ENCODE measurements at places on chromosomes 1 and 21.

DNA sequence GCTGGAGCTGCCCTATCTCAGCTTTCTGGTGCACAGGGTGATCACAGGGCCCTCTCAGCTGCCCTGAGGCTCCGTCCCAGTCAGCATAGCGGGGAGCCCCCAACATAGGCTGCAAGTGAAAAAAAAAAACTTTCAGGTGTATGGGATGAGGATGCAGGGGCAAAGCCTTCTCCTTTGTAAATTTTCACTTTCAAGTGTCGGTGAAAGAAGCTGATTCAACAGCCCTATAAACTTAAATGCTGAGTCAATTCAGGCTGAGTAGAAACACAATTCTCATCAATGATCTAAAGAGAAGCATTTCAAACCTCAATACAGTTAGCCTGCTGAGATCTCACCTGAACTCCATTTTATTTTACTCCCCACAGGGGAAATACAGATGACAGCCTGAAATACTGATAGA is 171.2 kb downstream of the SEC16B start:
- DNase-seq, result no peak

- no peak for DNase-seq
Observed at GRCh38 chr1:198717510-198717909, 78.7 kb downstream of the PTPRC start.

DNA sequence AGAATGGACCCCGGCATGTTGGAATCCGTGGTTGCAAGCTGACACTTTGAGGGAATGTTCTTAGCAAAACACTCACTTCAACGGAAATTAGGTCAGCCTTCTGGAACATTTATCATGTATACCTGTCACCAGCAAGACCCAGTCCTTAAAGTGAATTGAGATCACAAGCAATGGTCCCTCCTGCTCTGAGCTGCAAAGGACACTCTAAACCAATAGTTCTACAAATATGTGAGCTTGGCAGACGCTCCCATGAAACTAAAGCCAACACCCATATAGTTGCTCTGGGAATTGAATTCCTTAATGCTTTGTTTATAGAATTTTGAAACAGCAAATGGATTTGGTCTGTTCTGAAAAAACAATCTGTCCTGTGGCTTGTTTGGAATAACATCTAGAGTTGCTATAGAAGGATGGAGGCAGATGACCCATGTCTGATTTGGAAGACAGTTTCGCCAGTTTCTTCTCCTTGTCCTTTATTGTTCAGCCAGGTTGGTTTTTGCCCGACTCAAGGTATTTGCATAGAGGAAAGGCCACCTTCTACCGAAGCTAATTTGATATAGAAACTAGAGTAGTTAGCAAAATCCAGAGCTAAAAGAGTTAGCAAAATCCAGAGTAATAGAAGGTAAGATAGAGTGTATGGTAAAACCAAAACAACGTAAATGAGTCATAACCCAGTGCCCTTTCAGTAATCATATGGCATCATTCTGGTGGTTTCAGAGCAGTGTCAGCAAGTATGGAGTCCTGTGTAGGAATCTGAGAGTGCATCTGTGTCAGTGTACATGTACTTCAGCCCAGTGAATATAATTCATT is 236.2 kb downstream of the NFIA start:
- DNase-seq, result peak; percentile 67

GRCh38 chr21:42847726-42848125 is 31.6 kb downstream of the WDR4 start:
- DNase-seq, result no peak

GRCh38 chr1:19495799-19496526 is 10.6 kb upstream of the CAPZB start:
- DNase-seq, result no peak

- no peak for DNase-seq
Observed at GRCh38 chr1:14292520-14292919, 306.0 kb upstream of the KAZN start.

- DNase-seq, result no peak
Observed at GRCh38 chr21:36186506-36187399, 30.1 kb downstream of the DOP1B start.

DNA sequence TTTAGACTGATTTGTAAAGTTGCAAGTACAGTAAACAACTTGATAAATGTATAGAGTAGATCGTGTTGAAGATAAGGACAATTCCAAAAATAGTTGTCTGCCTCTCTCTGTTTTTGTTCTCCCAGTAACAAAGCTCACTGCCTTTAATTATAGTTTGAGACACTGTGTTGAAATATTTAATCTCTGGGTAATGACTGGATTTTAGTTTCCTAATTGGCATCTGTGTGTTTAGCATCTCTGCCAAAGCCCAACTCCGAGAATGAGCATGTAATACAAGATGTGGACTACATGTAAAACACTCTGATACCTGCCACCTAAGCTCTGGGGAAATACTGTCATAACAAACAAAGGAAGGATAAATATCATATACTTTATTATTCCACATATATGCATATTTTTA is 27.7 kb upstream of the SDE2 start:
- no peak for DNase-seq

DNA sequence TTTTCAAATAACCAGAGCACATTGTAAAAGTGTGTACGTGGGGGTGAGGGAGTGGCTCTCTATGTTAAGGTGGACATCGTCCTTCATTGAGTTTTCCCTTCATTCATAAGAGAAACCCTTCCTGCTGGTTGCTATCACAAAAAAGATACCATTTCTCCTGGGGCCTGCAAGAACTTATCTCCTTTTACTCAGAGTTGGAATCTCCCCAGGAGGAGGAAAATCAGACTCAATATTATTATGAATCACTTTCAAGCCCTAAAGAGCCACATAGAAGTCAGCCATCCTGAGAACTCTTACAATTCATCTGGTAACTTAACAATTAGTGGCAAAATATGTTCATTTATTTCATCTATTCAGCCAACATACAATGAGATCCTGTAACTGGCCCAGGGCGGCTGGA is 27.1 kb upstream of the TGFBR3 start:
- DNase-seq, result no peak

- DNase-seq, result no peak
Observed at GRCh38 chr1:18166341-18166740, 58.7 kb downstream of the IGSF21 start.

- DNase-seq, result peak; percentile 3
Observed at GRCh38 chr1:32828341-32828740, 10.9 kb downstream of the S100PBP start.

- no peak for DNase-seq
Observed at GRCh38 chr1:96730574-96731298, 9.2 kb downstream of the PTBP2 start.

- DNase-seq, result no peak
Observed at GRCh38 chr1:160722726-160723125, 11.1 kb upstream of the CD48 start.

GRCh38 chr1:112576240-112576639 is 42.7 kb downstream of the ST7L start:
- DNase-seq, result no peak

DNA sequence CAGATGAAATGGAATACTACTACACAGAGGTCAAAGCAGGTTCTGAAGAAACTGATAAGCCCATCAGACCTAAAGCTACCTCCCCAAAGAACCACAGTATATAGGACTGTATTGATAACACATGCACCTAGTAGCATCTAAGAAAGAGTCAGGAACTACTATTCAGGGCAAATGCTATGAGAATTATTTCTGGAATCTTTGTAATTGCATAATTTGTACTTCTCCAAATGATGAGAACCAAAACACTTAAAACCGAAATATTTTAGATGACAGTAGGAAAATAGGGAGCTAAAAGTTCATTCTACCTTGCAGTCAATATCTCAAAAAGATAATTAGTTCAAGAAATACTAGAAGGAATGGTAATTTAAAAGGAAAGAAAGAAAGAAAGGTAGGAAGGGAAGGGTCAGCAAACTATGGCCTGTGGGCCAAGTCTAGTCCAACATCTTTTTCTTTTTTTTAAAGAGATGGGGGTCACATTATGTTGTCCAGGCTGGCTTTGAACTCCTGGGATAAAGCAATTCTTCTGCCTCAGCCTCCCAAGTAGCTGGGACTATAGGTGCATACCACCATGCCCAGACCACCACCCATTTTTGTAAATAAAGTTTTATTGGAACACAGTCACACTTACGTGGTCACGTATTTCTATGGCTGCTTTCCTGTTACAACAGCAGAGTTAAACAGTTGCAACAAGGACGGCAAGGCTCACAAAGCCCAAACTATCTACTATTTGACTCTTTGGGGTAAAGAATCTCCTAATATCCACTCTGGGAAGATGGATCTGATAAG is 24.0 kb downstream of the EGLN1 start:
- no peak for DNase-seq

DNA sequence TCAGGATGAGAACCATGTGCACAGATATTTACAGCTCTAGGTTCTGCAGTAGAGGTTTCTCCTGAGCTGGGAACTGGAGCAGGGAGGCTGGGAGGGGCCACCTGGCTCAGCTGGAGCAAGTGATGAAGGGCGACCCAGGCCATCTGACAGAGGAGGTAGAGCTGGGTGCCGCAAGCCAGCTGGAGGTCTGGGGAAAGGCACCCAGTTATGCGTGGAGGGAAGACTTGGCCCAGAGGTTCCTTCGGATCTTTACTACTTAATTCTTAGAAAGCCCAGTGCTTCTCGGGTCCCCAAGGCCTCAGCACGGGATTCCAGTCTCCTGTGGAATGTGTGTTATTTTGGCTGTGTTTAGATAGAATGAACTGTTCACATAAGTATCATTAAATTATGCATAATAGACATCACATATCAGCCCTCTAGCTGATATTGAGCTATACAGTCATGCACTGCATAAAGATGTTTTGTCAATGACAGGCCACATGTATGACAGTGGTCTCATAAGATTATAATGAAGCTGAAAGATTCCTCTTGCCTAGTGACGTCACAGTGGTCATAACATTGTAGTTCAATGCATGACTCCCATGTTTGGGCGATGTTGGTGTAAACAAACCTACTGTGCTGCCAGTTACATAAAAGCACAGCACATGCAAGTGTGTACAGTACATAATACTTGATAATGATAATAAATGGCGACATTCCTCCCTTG is 245.1 kb downstream of the RHOU start:
- DNase-seq, result no peak

- DNase-seq, result no peak
Observed at GRCh38 chr1:151147665-151148064, 1.2 kb upstream of the SEMA6C start.

DNA sequence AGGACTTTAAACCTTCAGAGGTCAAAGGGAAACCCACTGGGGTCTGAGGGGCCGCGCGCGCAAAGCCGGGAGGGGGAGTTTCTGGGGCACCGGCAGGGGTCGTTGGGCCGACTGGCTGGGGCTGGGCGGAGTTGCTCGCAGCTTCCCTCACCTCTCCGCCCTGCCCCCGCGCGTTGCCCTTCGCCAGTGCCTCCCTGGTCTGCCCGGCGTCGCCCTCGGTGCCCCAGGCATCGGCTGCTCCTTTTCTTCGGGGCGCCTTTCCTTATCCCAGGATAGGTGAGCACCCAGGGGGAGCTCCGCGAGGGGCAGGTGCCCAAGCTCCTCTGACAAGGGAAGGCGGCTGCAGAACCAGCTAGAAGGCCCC is 390 bp upstream of the NGF start:
- no peak for DNase-seq

GRCh38 chr1:247111259-247111699 is 7.1 kb upstream of the ZNF669 start:
- DNase-seq, result no peak

- DNase-seq, result no peak
Observed at GRCh38 chr1:207006914-207007313, 25.6 kb downstream of the C1orf116 start.

GRCh38 chr1:81126989-81127581 is 673.6 kb upstream of the ADGRL2 start:
- DNase-seq, result no peak

DNA sequence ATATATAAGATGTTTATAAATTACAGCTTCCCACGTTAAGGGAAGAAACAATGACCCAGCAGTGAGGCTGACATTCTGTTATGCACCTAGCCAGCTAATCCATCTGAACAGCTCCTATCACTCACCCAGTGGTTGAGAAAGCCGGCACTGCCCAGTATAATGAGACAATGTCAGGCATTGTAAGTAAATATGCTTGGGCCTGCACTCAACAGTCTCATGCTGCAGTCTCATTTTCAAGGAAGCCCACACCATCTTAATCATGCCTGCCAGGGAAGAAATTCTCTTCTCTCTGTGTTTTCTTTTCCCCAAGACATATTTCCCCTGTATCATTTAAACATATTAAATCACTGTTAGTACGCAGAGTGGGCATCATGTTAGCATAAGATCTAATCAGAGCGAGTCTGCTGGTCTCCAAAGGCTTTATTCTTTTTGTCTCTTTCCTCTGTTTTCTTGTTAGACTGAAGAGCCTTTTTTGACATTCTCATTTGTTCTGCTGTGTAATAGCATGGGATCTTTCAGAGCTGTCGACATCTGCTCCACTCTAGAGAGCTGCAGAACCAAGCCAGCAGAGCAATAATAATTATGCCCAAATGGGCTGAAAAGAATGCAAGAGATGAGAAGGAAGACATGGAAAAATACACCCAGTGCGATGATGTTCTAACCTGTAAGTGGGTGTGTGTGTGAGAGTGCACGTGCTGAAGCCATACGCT is 67.6 kb upstream of the SLC22A15 start:
- DNase-seq, result no peak

DNA sequence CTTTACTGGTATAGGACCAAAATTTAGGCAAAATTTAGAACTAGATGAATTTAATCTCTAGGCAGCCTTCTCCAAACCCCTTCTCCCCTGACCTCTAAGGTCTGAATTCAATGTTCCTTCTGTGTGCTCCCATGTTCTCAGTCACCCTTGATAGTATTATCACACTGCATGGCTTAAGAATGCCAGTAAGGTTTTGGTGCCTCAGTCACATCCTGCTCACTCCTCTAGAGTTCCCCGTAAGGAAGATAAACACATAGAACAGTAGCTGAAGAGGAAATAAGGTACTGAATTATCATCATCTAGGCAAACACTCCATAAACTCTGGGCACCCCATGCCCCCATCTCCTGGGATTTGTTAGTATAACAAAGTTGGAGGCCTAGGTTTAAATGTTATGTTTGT is 18.2 kb downstream of the PRRX1 start:
- no peak for DNase-seq

GRCh38 chr21:42251654-42252324 is 32.8 kb downstream of the ABCG1 start:
- no peak for DNase-seq

- DNase-seq, result no peak
Observed at GRCh38 chr1:20322825-20323612, 32.3 kb downstream of the VWA5B1 start.

GRCh38 chr1:40740039-40740996 is 43.3 kb upstream of the KCNQ4 start:
- DNase-seq, result no peak

DNA sequence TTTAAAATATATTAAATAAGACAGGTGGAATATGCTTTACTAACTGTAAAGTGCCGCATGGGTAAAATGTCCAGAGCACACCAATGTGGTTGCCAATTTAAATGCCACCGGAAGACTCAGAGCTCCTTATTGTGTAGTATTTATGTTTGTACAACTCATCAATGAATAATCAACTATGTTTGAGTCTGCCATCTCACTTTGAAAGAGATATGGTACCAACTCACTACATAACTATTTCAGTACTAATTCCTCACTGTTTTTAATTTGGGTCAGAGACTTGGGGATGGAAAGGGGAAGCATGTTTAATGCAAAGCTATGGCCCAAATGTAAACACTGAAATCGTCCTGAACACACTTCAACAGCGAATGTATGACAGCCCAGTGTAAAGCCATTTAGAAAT is 144.8 kb downstream of the NR5A2 start:
- DNase-seq, result no peak

GRCh38 chr21:43273708-43274021 is 104.9 kb downstream of the CRYAA start:
- DNase-seq, result no peak

- no peak for DNase-seq
Observed at GRCh38 chr1:51549016-51549619, 30.1 kb upstream of the EPS15 start.

Data from fibroblast of skin of left quadriceps (primary cell).